Activated T-cell treated with anti-CD3 and anti-CD28 coated beads for 4 hours (primary cell): ENCODE measurements at places on chromosomes 3 and 15.

- DNase-seq = no peak
Observed at GRCh38 chr3:132433121-132433520, 15.8 kb downstream of the DNAJC13 start.

DNA sequence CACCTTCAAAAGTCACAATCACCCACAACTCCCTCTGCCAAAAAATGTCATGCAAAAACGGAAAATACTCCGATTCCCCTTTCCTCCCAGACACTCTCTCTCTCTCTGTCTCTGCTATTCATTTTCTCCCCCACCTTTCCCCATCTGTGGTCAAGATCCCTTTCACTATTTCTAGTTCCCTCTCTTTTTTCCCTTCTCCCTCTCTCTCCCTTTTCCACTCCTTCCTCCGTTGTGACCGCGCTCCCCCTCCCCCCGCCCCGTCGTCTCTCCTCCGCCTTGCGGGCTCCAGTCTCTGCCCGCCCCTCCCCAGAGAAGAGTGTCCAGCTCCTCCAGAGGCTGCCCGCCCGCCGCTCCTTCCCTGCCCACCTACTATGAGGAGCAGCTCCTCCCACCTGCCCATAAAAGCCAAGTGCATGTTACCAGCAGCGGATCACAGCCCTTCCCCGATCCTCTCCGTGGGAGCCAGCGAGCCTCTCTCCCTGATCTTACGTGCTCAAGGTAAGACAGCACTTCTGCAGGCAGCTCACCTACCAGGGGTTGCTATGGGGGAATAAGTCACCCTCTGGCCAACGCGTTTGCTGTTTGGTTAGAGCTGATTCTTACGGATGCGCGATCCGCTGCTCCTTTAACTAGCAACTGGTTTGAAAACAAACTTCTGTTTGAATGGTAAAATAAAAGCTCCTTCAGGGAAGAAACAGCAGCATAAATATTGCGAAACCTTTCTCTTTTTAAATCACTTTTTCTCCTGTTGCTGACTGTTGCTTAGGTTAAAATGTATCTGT, at the start of gene COL8A1:
Gene COL8A1, plus strand, starts transcription at position 428 of the 782 bp plus-strand sequence. CDS start 152,089 bp downstream, outside the sequence.
- no peak for DNase-seq

- DNase-seq = no peak
Observed at GRCh38 chr3:195081242-195081963, 189.6 kb downstream of the XXYLT1 start.

GRCh38 chr3:197522881-197523441, 32.8 kb downstream of the BDH1 start:
- no peak for DNase-seq

DNA sequence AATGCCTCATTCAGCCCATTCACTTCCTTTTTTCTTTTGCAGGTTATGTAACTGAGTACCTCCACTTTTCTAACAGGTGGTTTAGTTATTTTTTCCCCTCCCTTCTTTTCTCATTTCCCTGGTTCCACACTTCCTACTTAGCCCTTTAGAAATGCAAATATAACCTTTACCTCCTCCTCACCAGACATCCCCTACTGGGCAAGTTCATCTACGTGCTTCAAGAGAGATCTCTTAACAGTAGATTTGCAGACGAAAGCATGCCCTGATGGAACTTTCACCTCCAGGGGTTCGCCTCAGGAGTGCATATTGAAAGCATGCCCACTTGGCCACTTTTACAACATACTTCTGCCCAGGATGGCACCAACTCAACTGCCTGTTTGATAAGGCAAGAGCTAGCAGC, 314.1 kb upstream of the LRRC3B start:
- DNase-seq = no peak

- DNase-seq = no peak
Observed at GRCh38 chr3:197804511-197804910, 13.5 kb downstream of the LRCH3 start.

DNA sequence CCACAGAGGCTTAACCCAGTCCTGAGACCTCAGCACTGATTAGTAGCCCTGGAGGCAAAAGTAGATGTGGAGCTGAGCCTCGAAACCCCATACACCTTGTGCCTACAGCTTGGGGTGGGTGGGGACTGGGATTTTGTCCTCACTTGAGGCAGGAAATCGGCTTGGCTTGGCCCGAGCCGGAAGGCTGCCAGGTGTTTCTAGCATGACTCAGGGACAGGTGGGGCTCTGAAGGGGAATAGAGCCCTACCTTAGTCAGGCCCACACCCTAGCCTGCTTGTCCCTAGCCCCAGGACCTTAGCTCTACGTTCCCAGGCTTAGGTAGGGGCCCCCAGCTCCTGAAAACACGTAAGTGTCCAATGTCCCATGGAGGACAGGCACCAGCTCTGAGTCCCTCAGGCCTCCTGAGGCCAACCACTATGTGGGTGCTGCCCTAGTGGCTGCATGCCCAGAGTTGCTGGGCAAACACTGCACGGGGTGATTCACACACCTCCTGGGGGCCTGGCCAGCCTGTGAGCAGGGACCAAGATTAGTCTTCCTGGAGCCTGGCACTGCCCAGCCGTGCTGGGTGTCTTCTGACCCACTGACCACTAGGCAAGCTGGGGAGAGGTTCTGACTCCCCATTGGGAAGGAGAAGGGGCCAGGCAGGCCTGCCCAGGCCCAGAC, 3.1 kb downstream of the MST1R start:
- DNase-seq = no peak

- no peak for DNase-seq
Observed at GRCh38 chr15:40251486-40252140, 12.8 kb downstream of the PAK6 start.

DNA sequence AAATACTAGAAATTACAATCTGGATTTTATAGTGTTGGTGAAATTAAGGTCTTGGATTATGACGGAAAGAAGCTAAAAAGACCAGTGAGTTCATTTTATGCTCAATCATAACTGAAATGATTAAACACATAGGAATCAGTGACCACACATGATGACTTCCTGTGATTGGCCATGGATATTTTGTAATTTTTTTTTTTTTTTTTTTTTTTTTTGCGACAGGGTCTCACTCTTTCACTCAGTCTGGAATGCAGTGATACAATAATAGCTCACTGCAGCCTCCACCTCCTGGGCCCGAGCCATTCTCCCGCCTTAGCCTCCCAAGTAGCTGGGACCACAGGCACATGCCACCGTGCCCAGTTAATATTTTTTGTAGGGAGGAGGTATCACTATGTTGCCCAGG, 47.4 kb downstream of the PAQR5 start:
- DNase-seq = no peak

DNA sequence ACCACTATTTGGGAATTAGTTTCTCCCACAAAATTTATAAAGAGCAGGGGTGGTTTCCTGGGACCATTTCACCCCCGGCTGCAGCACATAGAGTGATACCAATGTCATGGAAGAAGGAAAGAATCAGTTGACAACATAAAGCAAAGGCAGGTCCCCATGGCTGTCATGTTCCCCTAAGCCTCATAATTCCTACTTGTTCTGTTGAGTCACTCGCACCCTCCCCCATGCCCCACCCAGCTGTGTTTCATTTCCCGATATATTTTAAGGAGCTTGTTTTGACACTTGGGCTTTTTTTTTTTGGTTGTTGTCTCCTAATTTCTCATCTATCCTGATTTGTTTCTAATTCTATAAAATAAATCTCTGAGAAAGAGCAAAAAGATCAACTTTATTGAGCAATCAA, 24.9 kb downstream of the ERC2 start:
- DNase-seq = no peak

- DNase-seq = no peak
Observed at GRCh38 chr3:150135287-150135721, 164.6 kb upstream of the PFN2 start.

DNA sequence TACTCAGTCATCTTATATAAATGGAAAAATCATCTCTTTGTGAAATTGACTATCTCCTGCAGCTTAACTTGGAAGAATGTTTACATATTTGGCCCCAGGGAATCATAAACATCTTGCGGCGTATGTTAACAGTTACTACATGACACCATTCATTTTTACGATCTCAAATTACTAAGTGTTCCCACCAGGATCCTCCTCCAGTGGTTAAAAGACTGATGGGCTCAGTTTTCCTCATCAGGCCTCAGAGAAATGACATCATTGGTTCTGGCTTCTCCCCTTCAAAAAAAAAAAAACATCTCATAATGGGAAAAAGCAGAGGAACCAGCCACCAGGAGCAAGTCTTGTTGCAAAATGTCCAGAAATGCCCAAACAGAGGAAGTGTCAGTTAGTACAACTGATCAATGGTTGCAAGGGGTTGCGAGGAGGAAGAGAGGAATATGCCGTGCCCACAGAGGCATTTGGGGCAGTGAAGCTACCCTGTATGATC, 70.5 kb upstream of the LIPC start:
- DNase-seq = no peak

GRCh38 chr15:68384451-68385239, 47.3 kb downstream of the ITGA11 start:
- no peak for DNase-seq

- no peak for DNase-seq
Observed at GRCh38 chr15:63765338-63765737, 68.4 kb downstream of the HERC1 start.

- no peak for DNase-seq
Observed at GRCh38 chr15:57393061-57393460, 16.8 kb downstream of the CGNL1 start.
